Nasal cavity respiratory epithelium epithelial cell of viscerocranial mucosa (primary cell): ENCODE measurements at places on chromosomes 12 and 14. TPM values are rescaled to one million over a fixed set of nuclear protein-coding genes. Genes with fewer than 3 reads are reported as not detected.

The GZMH gene
- not detected in 2 replicates for total RNA-seq

The ACOT6 gene
- total RNA-seq = not detected in 2 replicates

The HOXC11 gene
- total RNA-seq = not detected in 2 replicates

The TSPAN11 gene
- 0.07 TPM in 1 of 2 replicates, not detected in the other for total RNA-seq

The CLEC9A gene
- total RNA-seq = not detected in 2 replicates

The KRT85 gene
- total RNA-seq = not detected in 2 replicates

The DCAF4 gene
- total RNA-seq = 8.2 and 19.2 TPM in 2 replicates

The LRTM2 gene
- total RNA-seq = not detected in 2 replicates

The LRP1-AS gene
- total RNA-seq = not detected in 2 replicates

The FOXG1 gene
- total RNA-seq = 0.34 and 3.7 TPM in 2 replicates

The KLRC2 gene
- 0.14 TPM in 1 of 2 replicates, not detected in the other for total RNA-seq

The FGFR1OP2 gene
- 41.7 and 56.2 TPM in 2 replicates for total RNA-seq

The KRT79 gene
- under 0.01 and 0.07 TPM in 2 replicates for total RNA-seq

The NUAK1 gene
- 4.8 and 20.5 TPM in 2 replicates for total RNA-seq

The NEUROD4 gene
- total RNA-seq = not detected in 2 replicates

The KRT83 gene
- total RNA-seq = not detected in 2 replicates

The PNN gene
- 15.4 and 33.5 TPM in 2 replicates for total RNA-seq

The RDH5 gene
- total RNA-seq = 0.85 and 1.0 TPM in 2 replicates

The INHBC gene
- total RNA-seq = not detected in 2 replicates

The KRT82 gene
- total RNA-seq = not detected in 2 replicates

The TMEM63C gene
- total RNA-seq = 1.4 and 7.9 TPM in 2 replicates

The CCDC177 gene
- not detected in 2 replicates for total RNA-seq

The GPX2 gene
- 0.71 and 1.0 TPM in 2 replicates for total RNA-seq

The TRPV4 gene
- total RNA-seq = 0.68 and 3.6 TPM in 2 replicates

The TEDC1 gene
- total RNA-seq = 3.7 and 3.8 TPM in 2 replicates

The TSHR gene
- not detected in 2 replicates for total RNA-seq

The HHIPL1 gene
- total RNA-seq = 1.0 and 1.7 TPM in 2 replicates

The PROX2 gene
- total RNA-seq = not detected in 2 replicates

The LRRC43 gene
- under 0.01 and 0.28 TPM in 2 replicates for total RNA-seq

The CALCOCO1 gene
- 41.0 and 71.3 TPM in 2 replicates for total RNA-seq

The MUCL1 gene
- total RNA-seq = not detected in 2 replicates

The MSI1 gene
- not detected in 2 replicates for total RNA-seq

The VRTN gene
- total RNA-seq = not detected in 2 replicates

The SMIM41 gene
- total RNA-seq = under 0.01 TPM in 1 of 2 replicates, not detected in the other

The PIWIL1 gene
- not detected in 2 replicates for total RNA-seq

The PLEKHG7 gene
- total RNA-seq = 0.28 TPM in 1 of 2 replicates, not detected in the other

The GALNT9 gene
- not detected in 2 replicates for total RNA-seq

The IGF1 gene
- total RNA-seq = not detected in 2 replicates

The TAS2R20 gene
- 0.34 and 6.2 TPM in 2 replicates for total RNA-seq

The BCL11B gene
- total RNA-seq = 8.9 and 14.8 TPM in 2 replicates

The IAPP gene
- not detected in 2 replicates for total RNA-seq

The NID2 gene
- under 0.01 and 0.07 TPM in 2 replicates for total RNA-seq

The ADCY6 gene
- 19.1 and 38.7 TPM in 2 replicates for total RNA-seq

The STAB2 gene
- total RNA-seq = not detected in 2 replicates

The PYM1 gene
- 28.3 and 30.8 TPM in 2 replicates for total RNA-seq

The METTL3 gene
- total RNA-seq = 34.9 and 49.2 TPM in 2 replicates

The SOCS4 gene
- total RNA-seq = 15.7 and 22.2 TPM in 2 replicates

The FGF23 gene
- not detected in 2 replicates for total RNA-seq

The ITGB7 gene
- 2.6 and 3.1 TPM in 2 replicates for total RNA-seq

The TCL1B gene
- not detected in 2 replicates for total RNA-seq

The FAM222A gene
- 0.21 and 0.34 TPM in 2 replicates for total RNA-seq

The MYH6 gene
- total RNA-seq = not detected in 2 replicates

The TMEM30B gene
- total RNA-seq = 14.7 and 28.3 TPM in 2 replicates
